DMS153 (cell line): ENCODE measurements at places on chromosomes 16 and 17.
A peak's percentile ranks its signal among the peaks of the same experiment; 100 is the strongest.

DNA sequence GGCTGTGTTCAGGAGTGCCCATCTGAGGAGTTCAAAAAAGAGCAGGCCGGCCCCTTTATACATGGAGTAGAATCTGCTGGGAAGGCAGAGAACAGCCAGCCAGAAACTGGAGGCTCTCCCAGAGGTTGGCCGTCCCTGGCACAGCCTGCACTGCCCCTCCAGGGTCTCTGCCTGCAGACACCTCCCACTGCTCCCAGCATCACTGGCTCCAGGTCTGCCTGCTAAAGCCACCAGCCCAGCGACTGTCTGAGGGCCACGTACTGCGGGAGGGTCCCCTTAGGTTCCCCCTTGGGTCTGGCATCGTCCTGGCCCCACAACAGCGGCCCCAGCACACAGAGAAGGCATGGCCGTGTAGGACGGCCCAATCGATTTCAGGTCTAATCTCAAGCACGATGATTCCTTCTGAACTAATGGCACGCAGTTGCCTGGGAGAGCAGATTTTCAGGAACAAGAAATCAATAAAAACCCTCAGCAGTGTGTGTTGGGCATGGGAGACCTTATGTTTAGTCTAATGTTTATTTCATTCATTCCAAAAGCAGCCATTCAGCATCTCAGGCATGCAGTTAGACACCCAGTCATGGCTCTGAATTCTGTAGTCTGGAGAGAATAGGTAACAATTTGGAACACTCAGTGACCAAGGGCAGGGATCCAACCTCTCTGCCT lies 95.6 kb downstream of the PGS1 start:
- DNase-seq = no peak

DNA sequence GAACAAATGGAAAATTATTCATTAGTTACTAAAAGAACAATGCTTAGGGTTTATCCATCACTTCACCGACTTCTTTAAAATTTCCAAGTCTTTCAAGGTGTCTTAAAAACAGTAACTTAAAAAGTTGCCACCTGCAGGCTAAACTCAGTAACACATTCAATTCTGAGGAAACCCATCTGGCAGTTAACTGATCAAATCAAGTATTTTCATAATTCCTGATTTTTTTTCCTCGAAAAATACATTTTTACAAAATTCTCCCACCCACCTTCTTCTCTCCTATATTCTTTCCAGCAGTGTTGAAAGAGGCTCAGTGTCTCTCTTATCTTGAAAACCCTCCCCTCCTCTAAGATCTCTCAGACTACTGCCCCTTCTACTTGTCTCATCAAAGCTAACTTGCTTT lies 29.9 kb downstream of the PARN start:
- DNase-seq = no peak

DNA sequence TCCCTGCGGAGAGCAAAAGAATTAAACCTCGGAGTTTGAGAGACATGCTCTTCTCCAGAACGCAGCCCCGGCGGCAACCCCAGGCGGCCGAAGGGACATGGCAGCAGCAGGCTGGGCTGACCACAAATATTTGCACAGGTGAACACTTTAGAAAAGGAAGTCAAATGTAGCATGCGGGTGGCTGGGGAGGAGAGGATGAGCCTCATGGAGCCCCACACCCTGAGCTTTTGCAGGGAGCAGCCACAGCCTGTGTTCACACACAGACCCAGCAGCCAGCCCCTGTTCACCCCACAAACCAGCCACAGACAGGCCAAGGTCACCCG lies 17.8 kb downstream of the HS3ST6 start:
- peak; percentile 96 for DNase-seq

DNA sequence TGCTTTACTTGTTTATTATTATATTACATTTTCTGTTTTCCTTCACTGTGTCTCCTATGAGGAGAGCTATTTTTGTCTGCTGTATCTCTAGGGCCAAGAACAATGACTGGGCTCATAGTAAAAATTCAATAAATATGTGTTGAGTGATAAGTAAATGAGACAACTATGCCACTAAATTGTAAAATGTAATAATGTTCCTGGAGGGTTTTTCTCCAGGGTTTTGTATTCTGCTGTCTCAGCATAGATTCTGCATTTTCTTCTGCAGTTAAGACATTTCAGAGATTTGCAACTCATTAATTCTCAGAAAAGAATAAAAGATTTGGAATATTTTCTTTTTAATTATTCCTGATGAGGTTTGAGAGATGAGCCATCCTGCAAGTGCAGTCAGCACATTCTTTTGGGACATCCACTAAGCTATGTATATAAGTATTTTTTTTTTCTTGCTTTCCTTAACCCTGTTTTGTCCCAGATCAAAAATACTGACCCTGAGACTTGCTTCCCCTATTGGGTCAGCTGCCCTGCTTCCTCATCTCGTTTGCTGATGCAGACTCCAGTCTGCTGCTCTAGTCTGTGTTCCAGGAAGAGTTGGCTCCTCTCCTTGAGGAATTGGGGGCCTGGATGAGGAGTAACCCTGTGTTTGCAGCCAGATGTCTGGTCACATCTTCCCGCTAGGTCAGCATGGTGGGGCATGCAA lies 122.9 kb downstream of the ABCA8 start:
- DNase-seq = no peak

- DNase-seq = no peak
Observed at GRCh38 chr17:72766761-72767356, 325.6 kb downstream of the SLC39A11 start.

- DNase-seq = no peak
Observed at GRCh38 chr17:79786930-79787643, 9.1 kb downstream of the CBX2 start.

- DNase-seq = no peak
Observed at GRCh38 chr16:49484451-49484849, 110.8 kb downstream of the C16orf78 start.

DNA sequence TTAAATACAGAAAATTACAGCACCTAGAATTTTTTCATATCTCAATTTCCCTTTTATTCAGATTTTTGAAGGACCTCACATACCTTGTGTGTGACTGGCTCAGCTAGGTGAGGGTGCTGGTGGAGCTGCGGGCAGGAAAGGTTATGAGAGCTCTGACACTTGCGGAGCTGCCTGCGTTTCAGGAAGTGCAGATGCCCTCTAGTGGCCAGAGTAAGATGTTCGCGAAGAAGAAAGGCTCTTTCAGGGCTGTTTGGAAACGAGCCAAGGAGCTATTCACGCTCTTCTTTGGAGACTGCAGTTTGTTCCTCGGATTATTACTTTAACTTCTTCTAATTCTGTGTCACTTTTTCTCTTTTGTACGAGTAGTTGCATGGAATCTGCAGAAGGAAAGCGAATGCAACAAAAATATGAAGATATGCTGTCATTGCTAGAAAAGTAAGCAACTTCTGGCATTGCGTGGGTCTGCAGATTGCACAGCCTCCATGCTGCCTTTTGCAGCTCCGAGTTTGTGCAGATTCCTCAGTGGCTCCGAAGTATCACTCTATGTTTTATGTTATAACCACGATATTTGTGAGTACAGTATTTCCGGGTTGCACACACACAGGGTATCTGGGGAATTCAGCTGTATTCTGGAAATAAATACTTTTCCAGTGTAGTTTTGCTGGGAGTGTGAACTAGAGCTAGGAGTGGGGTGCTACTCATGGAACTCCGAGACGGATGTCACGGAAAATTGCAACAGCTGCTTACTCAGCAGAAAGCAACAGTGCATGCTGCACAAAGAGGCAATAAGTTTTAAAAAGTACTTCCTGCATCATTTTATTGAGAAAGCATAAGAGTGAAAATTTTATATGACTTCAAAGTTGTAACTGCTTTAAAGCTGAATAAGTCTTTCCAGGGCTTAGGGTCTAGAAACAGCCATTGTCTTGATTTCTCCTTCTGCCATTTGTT lies 46.3 kb downstream of the DNAH9 start:
- peak; percentile 3 for DNase-seq

DNA sequence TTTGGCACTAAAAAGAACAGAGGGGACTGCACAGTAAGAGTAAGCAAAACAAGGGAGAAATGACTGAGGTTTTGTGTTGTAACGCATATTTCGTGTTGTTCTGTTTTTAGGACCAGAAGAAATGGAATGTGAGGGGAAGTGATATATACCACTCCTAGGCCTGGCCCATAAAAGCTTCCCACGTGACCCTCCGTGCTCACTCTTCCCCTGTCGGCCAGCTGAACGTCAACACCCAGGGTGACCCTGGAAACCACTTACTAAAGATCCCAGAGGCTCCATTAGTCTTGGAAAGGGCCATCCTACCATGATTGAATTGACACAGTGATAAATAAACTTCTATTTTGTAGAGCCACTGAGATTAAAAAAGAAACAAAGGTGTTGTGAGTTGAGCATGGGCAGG lies 79.8 kb downstream of the HELZ start:
- DNase-seq = no peak

DNA sequence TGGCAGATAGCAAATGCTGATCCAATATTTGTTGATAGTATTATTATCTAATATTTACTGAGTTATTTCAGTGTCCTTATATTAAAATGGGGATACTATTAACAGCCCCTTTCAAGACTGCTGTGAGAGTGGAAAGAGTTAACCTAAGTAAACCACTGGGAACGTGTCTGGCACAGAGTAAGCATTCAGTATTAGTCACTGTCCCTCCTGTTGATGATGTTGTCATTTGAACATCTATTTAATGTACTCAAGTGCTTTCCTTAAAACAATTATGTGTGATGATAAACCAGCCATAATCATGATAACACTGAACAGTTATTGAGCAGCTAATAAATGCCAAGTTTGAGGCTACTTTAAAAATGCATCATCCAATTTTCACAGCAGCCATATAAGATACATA lies 135.7 kb upstream of the XYLT1 start:
- DNase-seq = no peak

- no peak for DNase-seq
Observed at GRCh38 chr16:240559-240958, 5.9 kb downstream of the FAM234A start.

- no peak for DNase-seq
Observed at GRCh38 chr16:74249846-74250245, 46.8 kb upstream of the PSMD7 start.

DNA sequence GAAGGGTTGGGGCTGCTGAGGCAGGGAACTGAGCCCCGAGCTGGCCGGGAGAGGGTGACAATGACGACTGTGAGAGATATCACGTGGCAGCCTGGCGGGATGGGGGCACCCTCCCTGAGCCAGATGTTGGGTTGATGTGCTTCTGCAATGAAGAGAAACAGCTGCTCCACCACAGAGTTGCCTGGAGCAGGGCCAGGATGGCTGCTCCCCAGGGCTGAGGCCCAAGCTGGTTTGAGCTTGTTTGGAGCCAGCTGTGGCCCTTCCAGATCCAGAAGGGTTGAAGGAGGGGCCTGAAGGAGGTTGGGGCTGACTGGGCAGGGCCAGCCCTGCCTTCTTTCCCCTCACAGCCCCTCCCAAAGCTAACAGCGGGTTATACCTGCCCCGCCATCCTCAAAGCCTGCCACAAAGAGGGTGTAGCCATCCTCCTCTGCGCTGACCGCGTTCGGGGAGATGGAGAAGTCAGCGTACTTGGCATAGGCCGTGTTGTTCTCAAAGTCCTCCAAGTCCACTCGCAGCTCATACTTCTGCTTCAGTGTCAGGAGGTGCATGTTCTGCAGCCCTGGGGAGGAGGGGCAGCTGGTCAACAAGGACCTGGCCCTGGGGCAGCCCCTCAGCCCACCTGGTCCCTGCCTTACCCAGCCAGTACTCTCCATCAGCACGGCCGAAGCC lies 2.1 kb downstream of the MFAP4 start:
- no peak for DNase-seq

GRCh38 chr17:67063141-67063540 lies 18.8 kb downstream of the CACNG1 start:
- DNase-seq = no peak

DNA sequence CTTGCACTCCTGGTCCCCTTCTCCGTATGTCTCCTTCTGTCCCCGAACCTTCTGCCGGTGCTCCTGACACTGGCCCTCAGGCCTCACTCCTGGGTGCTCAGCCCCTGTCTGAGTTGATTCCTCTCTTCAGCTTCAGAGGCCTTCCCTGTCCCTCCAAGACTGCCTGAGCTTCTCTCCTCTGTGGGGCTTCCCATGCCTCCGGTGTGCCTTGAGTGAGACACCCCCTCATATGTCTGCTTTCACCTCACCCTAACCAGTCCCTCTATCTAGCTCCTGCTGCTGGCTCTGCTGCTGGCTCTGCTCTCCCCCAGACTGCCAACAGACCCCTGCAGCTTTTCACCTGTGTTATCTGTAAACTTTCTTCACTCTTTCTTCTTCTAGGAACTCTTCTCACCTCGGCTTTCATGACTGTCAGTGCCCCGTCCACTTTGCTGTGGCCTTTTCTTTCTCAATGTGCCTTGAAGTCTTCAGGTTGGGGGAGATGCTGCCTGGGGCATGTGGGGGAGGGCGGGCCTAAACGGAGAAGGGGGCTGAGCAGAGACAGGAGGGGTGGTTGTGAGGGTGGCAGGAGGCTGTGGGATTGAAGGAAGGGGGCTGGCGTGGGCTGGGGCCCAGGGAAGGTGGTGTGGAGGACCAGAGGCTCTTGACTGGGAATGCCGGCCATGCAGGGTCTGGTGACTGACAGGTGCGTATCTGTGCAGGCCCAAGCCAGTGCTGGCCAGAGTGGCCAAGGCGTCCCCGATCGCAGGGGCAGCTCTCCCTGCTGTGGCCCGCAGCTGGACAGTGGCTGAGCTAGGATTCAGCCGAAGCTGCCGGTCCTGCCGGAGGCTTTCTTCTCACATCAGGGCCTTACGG lies 81.3 kb downstream of the METRNL start:
- no peak for DNase-seq

DNA sequence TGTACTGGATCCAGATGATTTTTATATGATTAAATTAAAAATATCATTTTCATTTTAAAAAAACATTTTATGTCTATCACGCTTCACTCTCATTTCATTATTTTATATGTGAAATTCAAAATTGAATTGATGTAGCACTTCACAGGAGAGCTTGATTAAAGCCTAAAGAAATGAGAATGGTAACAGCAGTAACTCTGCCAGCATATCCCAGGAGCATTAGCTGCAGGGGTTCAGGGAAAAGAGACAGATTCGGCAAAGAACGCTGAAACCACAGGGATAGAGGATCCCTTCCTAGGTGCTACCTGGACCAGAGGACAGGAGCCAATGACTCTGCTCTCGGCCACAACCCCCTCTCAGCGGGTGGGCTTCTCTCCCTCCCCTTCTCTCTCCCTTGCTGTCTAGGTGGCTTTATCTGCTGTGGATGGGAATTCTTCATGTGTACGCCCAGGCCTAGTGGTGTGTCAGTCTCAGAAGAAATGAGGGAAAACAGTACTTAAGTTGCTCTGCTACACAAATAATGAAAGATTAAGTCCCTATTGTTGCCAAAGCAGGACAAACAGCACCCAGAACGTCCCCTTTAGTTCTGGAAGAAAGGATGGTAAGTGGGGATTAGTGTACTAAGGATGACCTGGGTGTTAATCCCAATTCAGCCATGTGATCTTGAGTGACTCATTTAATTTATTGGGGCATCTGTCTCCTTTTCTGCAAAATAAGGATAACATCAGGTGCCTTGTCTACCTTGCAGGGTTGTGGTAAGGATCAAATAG lies 123.3 kb downstream of the CDK5R1 start:
- DNase-seq = no peak
